ENCODE measurements at places on chromosomes 11 and 22.

- no peak for DNase-seq
Observed at GRCh38 chr11:8721609-8722500, 39.3 kb downstream of the RPL27A start.

- no peak for DNase-seq
Observed at GRCh38 chr11:44749189-44749588, 22.4 kb downstream of the TSPAN18 start.

DNA sequence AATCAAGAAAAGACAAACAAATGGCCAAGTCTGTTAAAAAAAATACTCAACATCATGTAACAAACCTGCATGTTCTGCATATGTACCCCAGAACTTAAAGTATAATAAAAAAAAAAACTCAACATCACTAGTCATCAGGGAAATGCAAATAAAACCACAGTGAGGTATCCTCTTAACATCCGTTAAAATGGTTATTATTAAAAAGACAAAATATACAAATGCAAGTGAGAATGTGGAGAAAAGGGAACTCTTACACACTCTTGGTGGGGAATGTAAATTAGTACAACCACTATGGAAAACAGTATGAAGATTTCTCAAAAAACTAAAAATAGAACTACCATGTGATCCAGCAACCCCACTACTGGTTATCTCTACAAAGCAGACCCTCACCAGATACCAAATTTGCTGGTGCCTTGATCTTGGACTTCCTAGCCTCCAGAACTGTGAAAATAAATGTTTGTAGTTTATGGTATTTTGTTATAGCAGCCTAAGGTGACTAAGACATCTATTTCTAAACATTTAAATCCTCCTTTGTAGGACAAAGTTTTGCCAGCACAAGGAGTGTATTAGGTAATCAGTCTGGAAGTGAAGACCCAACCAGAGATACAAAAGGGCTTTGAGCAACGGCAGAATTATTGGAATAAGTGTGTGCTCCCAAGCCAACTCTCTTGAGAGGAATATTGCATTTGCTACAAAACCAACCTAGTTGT, 32.4 kb upstream of the SCUBE2 start:
- DNase-seq, result no peak

- no peak for DNase-seq
Observed at GRCh38 chr22:21587803-21588611, 20.5 kb downstream of the UBE2L3 start.

- no peak for DNase-seq
Observed at GRCh38 chr11:1220941-1221721, 1.7 kb upstream of the MUC5B start.

GRCh38 chr11:71252269-71252769, at the start of gene SHANK2:
Gene SHANK2 (minus strand): TSS chr11:71252577. CDS start chr11:71147326, 105,251 bp downstream.
- no peak for DNase-seq

GRCh38 chr11:19670030-19670791, 42.4 kb upstream of the NAV2 start:
- no peak for DNase-seq

GRCh38 chr11:95884376-95884775, 39.5 kb downstream of the MTMR2 start:
- no peak for DNase-seq

- DNase-seq, result no peak
Observed at GRCh38 chr22:44180706-44181032, at the start of gene PARVG. Gene PARVG (plus strand): TSS chr22:44180925. CDS start chr22:44183330, 2,405 bp downstream.

- DNase-seq, result no peak
Observed at GRCh38 chr22:17980638-17981051, 43.7 kb downstream of the MICAL3 start.

- DNase-seq, result peak; percentile 24
Observed at GRCh38 chr11:79439886-79440570, 802 bp downstream of the TENM4 start.

DNA sequence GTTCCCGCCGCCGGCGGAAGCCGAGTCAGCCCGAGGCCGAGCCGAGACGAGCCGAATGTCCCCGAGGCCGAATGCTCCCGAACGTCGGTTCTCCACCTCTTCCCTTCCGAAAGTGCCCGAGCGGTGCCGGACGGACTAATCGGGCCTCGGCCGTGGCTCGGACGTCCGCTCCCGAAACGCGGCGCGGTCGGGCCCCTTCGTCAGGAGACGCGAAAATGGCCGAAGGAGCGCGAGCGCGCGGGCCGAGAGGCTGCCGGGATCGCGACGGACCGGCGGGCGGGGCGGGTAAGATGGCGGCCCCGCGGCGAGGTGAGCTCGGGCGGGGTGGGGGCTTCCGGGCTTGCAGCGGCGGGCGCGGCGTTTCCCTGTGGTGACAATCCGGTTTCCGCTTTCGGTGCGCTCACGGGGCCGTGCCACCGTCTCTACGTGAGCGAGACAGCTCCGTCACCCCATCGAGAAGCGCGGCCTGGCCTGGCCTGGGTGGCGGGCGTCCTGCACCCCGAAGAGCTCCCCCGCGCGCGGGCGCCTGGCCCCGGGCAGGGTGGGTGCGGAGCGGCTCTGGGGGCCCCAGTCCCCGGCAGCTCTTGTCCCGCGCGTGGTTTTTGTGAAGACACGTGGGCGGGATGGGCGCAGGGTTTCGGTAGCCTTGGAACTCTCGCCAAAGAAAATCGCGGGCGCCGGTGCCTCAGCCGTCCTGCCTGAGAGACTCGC, at the start of gene TMEM80:
TSS of gene TMEM80 (plus strand) at position 279 of the 711 bp plus-strand sequence. CDS start at position 291, 12 bp downstream.
- DNase-seq, result peak; percentile 99

DNA sequence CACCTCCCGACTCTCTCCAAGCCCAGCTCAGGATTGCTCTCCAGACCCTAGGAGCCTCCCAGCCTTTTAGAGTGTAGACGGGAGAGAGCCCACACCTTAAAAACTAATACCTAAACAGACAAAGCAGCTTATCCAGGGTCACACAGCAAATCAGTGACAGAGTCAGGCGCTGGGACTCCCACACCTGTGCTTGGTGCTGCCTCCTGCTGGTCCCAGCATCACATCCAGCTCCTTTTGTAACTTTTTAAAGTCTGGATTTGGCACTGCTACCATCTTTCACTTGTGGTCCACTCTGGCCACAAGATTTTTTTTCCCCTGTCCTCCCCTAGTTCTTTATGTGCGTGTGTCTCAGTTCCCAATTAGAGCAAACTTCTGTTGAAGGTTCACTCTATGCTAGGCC, 4.7 kb downstream of the ANO1 start:
- DNase-seq, result no peak

- peak; percentile 92 for DNase-seq
Observed at GRCh38 chr11:118917481-118918127, 8.1 kb downstream of the BCL9L start.

- DNase-seq, result peak; percentile 47
Observed at GRCh38 chr11:122882857-122883645, 492 bp downstream of the JHY start.

GRCh38 chr11:44488165-44488965, 77.1 kb upstream of the CD82 start:
- DNase-seq, result no peak

GRCh38 chr11:88250566-88251242, 75.5 kb upstream of the RAB38 start:
- no peak for DNase-seq

DNA sequence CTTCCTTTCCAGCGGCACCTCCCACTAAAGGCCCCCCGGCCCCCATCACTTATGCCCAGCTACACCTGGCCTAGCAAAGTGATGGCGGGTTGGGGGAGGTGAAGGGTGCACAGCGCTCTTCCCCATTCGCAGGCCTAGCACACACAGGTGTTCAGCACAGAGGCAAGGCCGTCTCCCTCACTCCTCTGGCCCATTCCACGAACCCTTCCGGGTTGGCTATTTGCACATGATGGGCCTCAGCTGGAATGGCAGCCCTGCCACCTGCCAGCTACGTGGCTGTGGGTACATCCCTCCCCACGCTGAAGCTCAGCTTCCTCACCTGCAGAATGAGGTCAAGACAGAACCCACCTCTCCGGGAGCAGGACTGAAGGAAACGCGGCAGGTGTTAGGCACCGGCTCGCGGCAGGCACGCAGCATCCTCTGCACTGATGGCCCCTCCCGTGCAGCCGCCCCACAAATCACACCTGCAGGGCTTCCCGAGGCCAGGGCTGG, 4.8 kb downstream of the KIAA0930 start:
- peak; percentile 52 for DNase-seq

DNA sequence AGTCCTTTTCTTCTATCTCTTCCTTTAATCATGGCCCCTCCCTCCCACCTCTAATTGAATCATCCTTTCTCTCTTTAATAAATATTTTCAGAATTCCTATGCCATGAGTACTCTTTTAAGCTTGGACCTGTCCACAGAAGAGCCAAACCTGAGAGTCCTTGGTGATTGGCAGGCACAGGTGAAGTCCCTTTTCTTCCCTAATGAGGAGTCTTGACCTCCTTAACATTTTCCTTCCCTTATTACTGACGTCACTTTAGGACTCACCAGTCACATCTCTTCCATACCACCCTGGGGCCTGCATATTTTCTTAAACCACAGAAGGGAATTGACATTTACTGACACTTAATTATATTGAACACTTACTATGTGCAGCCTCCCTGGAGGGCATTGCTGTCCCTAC, 41.0 kb upstream of the RASSF10 start:
- no peak for DNase-seq

DNA sequence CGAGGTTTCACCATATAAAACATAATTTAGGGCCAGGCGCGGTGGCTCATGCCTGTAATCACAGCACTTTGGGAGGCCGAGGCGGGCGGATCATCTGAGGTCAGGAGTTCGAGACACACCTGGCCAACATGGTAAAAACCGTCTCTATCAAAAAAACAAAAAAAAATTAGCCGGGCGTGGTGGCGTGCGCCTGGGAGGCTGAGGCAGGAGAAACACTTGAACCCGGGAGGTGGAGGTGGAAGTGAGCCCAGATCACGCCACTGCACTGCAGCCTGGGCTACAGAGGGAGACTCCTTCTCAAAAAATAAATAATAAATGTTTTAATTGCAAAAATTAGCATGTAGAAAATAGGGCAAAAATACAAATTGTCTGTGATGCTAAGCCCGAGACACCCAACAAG, 993 bp upstream of the SFI1 start:
- no peak for DNase-seq

DNA sequence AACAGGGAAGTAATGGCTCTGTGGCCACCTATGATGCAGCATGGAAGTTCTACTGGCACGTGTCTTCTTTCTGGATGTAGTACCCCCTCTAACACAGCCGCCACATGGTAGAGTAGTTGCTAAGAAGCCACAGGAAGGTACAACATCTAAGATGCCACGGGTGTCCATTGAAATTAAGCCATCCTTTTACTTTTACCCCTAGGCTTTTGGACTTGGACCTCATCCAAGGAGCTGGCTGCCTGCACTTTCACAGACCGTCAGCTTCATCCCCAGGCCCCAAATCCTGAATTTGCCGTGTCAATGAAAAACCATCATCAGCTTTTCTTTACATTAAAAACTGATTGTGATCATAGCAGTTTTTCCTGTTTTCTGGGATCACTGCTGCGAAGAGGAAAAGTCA, 102.4 kb downstream of the RPL27A start:
- DNase-seq, result no peak

DNA sequence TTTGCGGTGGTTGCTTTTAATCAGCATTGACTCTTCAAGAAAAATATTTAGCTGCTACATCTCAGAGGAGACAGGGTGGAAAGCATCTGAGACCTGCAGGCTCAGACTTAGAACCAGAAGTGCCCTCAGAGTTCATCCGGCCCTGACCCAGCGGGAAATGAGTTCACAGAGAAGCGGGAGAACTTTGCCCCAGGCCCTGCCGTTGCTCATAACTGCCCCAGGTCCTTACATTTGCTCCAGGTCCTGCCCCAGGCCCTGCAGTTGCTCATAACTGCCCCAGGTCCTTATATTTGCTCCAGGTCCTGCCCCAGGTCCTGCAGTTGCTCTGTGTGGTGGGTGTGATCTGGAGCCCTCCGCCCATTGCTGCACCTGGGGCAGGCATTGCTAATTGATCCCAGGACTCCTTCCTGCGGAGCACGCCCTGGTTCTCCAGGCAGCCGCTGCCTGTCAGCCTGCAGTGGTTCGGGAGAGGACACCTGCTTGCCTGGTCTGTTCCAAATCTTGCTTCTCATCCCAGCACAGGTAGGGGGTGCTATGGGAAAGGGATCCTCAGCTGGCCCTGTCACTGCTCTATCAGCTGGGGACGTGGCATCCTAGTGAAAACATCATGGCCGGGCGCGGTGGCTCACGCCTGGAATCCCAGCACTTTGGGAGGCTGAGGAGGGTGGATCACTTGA, 58.1 kb upstream of the PPP6R3 start:
- DNase-seq, result no peak

DNA sequence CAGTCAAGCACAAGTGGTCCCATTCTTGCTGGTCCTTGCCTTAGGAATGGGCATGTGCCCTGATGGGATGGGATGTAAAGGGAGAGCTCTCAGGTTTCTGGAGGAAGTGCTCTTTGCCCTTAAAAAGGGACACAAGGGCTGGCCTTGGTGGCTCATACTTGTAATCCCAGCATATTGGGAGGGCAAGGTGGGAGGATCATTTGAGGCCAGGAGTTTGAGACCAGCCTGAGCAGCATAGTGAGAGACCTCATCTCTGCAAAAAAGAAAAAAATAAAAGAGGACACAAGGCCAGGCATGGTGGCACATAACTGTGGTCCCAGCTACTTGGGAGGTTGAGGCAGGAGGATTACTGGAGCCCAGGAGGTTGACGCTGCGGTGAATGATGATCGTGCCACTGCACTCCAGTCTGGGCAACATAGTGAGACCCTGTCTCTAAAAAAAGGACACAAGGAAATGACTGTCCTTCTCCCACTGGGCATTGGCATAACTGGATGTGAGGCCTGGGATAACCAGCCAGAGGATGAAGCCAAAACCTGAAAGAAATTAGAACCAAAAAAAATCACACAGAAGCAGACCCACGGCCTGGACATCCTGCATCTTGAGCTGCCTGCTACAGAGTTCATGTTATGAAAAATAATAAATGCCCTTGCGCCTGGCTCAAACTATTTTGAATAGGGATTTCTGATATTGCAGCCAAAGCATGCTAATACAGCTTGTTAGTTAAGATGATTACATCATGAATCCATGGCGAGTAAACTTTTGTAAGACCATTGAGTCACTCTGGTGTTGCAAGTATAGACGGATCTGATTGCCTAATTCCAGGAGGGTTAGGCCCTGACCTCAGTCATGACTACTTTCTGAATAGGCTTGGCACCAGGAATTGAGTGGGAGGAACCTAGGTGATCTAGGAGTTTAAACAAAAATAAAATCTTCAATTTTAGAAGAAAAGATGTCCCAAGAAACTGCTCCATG, 12.9 kb upstream of the CRKL start:
- peak; percentile 62 for DNase-seq

- no peak for DNase-seq
Observed at GRCh38 chr11:16895306-16895705, 118.9 kb downstream of the PLEKHA7 start.

DNA sequence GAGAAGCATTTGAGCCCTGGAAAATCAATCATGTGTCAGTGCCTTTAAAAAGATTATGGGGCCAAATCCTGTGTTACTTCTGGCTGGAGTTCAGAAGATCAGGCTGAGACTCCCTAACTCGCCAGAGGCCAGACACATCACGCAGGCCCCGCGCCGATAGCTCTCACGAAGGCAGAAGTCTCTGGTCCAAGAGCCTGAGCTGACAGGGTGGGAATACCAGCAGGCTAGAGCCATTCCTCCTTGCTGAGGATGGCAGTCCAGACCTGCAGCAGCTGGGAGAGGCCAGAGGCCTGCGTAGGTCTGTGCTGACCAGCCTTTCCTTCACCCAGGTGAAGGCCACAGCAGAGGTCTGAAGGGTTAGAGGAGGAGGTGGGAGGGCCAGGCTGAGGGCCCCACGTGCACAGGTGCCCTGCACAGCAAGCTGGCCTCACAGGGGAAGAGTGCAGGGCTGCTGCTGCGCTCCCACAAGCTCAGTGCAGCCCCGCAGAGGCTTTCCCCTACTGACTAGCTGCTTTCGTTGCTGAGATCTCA, 52.9 kb downstream of the ST14 start:
- no peak for DNase-seq
